G401 (cell line): ENCODE measurements at places on chromosomes 5 and 9.

DNA sequence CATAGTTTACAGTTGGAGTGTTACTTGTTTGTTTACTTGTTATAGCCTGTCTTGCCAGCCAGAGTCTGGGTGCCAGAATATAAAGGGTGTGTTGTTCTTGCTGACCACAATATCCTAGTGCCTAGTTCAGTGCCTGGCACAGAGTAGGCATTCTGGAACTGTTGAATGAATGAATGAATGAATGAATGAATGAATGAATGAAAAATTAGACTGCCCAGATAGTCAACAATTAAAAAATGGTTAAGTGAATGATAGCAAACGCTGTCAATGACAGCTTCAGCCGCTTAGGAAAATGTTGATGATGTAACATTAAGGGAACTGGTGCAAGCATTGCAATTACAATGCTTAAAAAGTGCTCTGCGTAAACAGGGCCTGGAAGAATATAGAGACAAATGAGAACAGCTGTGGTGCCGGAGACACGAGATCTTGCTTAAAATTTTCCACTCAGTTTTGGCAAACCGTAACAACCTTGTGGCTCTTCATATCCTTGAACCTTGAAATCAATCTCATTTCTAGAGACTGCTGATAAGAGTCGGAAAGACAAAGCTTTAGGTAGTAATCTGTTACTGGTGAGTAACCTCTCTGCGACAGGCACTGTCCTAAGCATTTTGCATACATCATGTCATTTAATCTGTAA, 4.7 kb upstream of the TTLL11 start:
- no peak for DNase-seq

- no peak for DNase-seq
Measured at GRCh38 chr9:124359855-124360678, 55.2 kb downstream of the PSMB7 start.

DNA sequence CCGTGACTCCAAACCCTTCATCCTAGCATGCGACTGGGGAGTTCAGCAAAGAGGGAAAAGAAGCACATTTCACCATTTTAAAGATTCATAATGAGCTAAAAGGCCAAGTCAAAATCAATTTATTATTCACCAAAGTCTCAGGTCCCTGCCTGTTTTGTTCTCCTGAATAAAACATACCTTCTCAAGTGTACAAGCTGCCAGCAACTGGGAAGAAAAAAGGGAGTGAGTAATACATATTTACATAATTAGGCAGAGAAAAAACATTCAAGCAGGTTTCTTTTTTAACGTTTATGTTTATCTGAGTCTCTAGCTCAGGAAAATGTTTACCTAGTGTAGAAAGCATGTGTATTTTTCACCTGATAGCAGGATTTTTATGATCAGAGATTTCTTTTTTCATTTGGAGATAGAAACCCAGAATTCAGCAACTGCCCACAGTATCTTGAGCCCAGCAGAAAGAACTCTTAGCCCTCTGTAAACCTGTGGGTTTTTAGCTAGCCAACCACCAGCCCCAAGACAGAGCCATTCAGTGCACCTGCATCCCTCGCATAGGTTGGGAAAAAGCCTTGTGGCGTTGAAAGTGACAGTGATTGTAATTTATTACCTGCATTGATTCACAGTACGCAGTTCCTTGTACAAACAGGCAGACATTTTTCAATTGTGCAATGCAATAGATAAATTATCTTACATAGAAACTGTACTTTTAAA, 117.9 kb upstream of the GRIA1 start:
- DNase-seq, result no peak

DNA sequence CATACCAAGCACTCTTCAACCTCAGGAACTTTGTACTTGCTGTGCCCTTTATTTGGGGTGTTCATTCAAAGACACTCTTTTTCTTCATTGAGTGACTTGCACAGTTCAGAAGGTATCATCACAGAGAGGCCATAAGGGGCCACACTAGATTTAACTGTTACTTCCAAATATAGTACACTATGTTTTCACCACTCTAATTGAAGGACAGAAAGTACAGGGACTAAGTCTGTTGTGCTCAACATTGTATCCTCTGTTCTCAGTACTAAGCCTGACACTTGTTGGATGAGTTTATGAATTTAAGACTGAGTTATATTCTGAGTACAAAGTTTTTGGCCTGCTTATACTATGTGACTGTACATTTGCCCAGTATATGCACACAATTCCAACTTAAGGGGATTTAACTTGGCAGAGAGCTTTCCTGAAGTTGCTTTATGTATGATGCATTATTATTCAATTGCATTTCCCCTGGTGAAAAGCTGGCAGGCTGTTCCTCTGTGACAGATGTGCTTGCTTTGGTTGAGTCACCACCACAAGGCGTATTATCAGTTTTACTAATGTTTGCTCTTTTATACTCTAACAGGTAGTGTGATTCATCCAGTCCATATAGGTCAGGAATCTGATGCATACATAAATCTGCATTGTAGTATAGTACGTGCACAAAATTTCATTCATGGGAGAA, 714.8 kb downstream of the TLR4 start:
- no peak for DNase-seq

GRCh38 chr5:103503066-103503465, 59.5 kb downstream of the NUDT12 start:
- DNase-seq, result no peak

DNA sequence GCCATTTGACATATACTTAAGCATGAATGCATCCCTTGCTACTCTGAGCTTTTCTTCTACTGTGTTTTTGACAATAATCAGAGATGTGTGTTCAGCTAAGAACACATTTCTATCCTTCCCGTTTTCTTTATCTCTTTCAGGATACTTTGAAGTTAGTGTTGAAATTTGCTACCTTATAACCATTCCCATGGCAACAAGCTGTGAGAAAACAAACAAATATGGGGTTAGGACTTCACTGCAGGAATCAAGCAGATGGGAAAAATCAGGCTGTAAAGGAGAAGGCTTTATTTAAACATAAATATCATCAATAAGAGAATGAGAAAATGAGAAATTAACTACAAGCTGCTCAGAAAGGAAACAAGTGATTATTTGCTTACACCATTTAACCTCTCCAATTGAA, 35.2 kb downstream of the ZCCHC9 start:
- DNase-seq, result no peak

GRCh38 chr9:5799314-5799713, 33.6 kb downstream of the ERMP1 start:
- peak; percentile 66 for DNase-seq
